GM10248 (cell line): ENCODE measurements at places on chromosomes 3 and 15.

DNA sequence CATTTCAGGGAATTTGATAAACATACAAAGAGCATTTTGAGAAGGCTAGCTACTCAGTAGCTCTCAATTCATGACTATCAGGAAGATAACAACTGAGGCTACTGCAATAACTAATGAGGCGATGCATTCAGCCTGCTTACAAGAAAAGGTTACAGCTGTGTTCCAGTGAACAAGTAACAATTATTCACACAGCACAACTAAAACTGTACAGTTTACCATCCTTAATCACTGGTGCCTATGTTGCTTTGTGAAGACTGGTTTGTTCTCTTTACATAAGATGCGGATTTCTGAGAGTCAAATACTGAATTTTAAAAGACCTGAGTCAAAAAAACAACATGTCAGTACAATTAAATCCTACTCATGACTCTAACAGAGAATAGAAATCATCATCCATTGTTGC, 526.3 kb downstream of the OTOL1 start:
- no peak for DNase-seq

DNA sequence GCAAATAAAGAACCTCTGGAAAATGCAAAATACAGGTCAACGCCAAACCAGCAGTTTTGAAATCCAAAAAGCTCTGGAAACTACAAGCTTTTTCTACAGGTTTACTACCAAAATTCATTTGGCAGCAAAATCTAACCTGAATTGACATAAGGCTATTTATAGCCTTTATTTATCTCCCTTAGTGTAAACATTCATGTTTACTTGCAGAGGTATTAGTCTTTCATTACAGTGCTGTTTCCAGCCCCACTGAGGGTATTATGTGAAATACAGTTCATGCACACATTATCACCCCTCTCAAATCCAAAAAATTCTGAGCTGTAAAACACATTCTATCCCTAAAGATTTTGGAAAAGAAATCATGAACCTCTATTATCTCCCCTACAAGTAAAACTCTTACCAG, 7.2 kb downstream of the SKIC8 start:
- no peak for DNase-seq

DNA sequence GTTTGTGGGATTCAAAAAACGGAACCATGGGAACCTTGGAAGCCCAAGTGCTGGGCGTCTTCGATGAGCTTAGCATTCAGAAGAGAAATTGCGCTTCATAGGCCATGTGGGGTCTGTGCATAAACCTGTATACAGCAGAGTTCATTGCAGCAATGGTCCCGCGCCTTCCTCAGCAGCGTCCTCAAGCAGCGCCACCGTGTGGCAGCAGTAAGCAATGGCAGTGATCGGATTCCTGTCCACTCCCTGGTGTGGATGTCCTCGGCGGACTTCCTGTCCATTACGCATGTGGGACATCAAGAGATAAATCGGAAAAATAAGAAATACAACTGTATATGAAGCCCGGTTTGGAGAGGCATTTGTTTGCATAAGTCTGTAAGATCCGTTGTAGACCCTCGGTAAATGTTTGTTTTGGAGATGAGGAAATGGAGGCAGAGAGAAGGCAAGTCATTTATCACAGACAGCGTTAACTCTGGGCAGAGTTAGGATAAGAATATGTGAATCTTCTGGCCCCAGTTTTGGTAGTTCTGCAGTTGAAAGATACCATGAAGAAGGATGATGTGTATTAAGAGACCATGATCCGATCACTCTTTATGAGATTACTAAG, 57.7 kb downstream of the CNTN4 start:
- peak; percentile 15 for DNase-seq

GRCh38 chr3:43620831-43621655, 768 bp downstream of the ANO10 start:
- no peak for DNase-seq

DNA sequence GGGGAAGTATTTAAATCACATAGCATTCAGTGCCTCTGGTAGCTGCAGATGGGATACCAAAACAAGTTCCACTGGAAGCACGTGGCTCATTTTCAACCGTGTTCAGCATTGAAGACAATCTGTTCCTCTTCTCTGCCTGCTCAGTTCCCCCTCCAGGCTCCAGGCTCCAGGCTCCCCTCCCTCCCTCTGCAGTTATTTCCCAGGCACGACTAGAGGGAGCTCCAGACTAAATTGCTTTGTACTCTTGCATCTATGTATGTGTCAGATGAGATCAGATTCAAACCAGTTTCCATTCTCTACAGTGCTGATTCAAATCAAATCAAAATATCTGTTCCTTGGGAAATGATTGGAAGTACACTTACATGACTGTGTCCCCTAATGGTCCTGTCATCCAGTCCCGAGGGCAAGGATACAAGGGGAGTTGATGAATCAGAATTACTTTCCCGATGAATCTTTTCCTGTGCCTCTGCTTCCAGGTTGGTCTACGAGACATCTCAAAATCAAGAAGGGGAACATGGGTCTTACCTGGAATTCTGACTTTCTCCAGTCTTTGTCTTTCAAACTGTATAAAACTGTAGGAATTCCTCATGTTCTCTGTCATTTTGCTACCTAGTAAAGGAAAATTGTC, 600.5 kb downstream of the EDEM1 start:
- no peak for DNase-seq

DNA sequence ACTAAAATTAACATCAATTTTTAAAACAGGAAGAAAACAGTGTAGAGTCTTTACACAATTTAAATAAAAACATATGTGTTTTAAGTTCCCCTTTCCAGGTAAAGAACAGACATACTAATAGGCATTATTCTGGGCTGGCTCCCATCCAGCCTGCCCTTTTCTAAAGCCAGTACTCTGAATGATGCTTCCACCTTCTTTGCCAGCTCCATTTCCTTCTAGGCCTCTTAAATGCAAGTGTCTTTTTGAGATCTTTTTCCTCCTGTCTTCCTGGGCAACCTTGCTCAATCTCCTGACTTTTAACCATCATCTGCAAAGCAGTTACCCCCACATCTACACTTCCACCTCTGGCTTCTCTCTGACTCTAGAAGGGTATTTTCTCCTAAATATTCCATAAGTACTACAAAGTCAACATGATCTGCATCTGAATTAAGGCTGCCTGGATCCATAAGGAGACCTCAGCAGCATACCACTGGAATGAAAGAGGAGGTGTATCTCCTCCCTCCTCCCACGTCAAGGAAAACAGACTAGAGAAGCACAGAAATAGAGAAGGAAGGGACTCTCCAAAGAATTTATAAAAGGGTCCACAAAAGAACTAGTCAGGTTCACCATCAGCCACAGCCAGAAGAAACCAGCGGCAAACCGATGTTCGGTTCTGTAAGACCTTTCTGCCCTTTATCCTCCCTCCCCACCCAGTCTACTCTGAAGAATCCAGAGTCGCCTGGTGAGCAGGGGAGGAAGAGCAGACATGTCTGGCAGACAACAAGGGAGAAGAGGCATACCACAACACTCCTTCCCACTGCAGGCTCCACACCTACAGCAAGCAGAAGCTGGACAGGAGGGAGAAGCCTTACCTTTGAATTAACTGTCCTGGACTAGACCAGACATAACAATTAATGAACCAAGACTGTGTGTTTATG, 47.1 kb downstream of the GOLIM4 start:
- no peak for DNase-seq

DNA sequence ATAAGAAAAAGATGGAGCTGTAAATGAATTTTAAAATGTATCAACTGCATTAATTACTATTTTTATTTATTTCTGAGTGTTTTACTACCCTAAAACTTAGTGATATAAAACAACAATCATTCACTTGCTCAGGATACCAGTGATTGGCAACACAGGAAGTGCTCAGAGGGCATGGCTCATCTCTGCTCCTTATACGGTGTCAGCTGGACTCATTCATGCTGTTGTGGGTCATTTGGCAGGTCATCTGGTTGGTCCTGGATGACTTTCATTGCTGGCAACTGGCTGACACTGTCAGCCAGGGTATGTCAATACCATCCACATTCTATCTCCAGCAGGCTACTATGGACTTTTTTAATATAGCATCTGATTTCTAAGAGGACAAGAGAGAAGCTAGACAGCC, 689.6 kb upstream of the NECTIN3 start:
- no peak for DNase-seq

GRCh38 chr3:167450195-167450594, 23.6 kb downstream of the SERPINI2 start:
- DNase-seq: peak; percentile 10

- no peak for DNase-seq
Observed at GRCh38 chr3:18883571-18883970, 264.7 kb upstream of the KCNH8 start.

DNA sequence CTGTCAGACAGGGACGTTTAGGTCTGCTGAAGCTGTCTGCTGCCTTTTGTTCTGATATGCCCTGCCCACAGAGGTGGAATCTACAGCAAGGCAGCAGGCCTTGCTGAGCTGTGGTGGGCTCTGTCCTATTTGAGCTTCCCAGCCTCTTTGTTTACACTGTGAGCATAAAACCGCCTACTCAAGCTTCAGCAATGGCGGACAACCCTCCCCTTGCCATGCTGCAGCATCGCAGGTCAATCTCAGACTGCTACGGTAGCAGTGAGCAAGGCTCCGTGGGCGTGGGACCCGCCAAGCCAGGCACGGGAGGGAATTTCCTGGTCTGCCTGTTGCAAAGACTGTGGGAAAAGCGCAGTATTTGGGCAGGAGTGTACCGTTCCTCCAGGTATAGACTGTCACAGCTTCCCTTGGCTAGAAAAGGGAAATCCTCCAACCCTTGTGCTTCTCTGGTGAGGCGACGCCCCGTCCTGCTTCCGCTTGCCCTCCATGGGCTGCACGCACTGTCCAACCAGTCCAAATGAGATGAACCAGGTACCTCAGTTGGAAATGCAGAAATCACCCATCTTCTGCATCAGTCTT, 71.4 kb downstream of the SPSB4 start:
- no peak for DNase-seq

DNA sequence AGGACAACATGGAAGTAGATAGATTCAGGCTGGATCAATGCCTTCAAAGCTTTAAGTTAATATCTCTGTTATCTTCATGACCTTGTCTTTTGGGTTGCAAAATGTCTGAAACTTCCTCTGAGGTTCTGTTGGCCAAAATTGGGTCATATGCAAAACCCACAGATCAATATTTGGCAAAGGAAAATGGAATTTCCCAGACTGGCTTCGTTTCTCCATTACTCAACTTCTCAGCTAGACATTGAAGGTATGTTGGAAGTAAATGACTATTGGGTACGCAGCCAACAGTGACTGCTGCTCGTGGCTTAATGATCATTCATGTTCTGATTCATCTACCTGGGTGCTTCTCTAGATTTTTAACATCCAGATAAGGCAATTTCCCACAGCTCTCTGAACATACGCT, 675.4 kb upstream of the SGO1 start:
- DNase-seq: no peak

DNA sequence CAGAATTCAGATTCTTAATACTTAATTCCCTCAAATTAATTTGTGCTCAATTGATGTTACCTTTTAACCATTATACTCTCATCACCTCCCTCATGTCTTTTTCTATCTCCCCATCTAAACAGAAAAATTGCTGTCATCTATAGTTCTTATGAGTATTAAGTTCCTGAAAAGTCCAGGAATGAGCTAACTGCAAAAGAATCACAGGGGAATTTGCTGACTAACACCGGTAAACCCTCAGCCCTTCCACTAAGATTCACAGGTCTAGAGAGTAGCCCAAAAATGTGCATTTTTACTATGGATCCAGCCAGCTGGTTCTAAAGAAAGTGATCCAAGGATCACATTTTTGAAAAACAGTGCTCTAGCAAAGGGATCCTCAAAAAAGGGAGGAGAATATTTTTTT, 67.0 kb downstream of the SETD2 start:
- no peak for DNase-seq

DNA sequence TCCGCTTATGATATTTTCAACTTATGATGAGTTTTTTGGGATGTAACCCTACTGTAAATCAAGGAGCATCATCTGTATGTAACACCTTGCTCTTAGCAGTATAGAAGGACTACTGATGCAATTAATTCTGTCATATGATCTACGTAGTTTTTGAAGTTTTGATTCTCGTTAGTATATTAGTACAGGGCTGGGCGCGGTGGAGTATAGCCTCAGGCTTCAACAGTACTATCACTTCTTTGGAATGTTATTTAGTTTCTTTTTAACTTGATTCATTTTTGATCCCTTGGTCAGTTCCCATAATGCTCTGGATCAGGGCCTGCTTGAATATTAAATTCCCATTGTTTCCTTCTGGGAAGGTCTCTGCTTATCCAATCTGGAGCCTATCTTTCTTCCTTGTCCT, 23.9 kb upstream of the AP4E1 start:
- DNase-seq: no peak

- DNase-seq: peak; percentile 57
Observed at GRCh38 chr3:8658306-8659212, 14.0 kb upstream of the SSUH2 start.

- DNase-seq: no peak
Observed at GRCh38 chr15:74997141-74997540, 1.8 kb downstream of the SCAMP5 start.

- DNase-seq: no peak
Observed at GRCh38 chr3:139670196-139670595, 7.6 kb downstream of the NMNAT3 start.

DNA sequence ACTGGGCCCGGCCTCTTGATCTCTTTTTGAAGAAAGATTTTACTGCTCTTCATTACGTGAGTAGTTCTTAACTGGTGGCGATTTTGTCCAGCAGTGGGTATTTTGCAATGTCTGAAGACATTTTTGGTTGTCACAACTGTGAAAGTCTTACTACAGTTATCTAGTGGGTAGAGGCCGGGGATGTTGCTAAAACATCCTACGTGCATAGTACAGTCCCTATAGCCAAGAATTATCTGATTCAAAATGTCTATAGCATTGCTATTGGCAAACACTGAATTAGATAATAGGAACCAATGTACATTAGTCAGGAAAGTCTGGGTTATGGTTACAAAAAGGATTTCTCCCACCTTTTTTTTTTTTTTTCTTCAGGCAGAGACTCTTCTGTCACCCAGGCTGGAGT, 38.1 kb downstream of the FOXL2 start:
- DNase-seq: no peak

DNA sequence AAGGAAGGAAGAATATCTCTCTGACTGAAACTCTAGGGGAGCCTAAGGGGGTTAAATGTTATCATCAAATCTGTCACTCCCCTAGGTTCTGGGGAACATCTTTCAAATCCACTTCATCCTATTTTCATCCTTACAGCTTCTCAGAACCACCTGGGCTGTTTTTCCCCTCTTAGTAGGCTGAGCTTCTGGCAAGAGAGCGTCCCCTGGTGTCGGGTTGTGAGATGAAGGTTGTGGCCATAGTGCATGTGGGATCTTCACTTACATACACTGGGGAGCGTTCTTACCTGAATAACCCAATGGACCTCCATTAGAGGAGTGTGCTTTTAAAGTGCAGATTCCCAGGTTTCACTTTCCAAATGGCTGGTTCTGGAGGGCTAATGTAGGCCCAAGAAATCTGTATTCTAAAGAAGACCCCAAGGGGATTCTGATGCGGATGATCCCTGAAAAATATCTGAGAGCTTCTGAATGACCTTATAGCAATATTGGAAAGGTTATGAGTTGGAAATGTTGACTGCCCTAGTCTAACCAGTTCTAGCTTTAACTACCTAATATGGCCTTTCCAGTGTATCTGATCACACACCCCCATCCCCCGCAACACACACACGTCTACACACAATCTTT, 663.7 kb downstream of the AGBL1 start:
- no peak for DNase-seq
